Kidney (tissue), 22 donors: ENCODE measurements at places on chromosomes 2 and 18. TPM values are rescaled to one million over a fixed set of nuclear protein-coding genes. Genes with fewer than 3 reads are reported as not detected.

GRCh38 chr18:12837747-12838146, 46.3 kb downstream of the PTPN2 start:
- no peak for DNase-seq

- peak; percentile 97 for DNase-seq
Observed at GRCh38 chr2:108377815-108378630, at the start of gene SULT1C4. Gene SULT1C4 (plus strand): TSS chr2:108377954. CDS start chr2:108378338, 384 bp downstream.

DNA sequence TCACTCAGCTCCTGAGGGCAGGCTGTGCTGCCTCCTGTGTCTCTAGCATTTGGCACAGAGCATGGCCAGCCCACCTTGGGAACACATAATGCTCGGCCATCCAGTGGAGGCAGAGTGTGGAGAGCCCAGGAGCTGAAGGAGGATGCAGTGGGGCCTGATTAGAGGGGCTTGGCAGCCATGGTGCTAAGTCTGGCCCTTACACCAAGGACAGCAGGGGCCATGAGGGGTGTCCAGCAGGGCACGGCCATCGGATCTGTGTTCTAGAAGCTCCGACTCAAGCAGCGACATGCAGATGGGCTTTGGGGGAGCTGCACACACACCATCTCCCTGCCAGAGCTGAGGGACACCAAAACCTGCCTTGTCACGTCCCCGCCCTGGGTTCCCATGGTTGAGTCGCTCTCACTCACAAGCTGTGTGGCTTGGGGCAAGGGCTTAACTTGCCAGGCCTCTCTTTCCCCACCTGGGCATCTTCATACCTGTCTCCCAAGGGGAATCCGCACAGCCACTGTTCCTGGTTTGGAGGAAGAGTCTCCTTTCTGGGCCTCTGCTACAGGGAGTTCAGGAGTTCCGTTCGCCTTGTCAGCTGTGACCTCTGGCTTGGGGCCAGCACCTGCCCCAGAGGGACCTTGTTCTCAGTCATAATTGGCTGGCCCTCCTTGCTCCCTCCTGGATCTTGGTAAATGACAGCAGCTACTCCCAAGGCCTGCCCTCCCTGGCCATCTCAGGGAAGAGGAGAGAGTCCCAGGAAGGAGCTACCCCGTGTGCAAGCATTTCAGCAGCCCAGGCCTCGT, 1.3 kb upstream of the TOGARAM2 start:
- DNase-seq: no peak

DNA sequence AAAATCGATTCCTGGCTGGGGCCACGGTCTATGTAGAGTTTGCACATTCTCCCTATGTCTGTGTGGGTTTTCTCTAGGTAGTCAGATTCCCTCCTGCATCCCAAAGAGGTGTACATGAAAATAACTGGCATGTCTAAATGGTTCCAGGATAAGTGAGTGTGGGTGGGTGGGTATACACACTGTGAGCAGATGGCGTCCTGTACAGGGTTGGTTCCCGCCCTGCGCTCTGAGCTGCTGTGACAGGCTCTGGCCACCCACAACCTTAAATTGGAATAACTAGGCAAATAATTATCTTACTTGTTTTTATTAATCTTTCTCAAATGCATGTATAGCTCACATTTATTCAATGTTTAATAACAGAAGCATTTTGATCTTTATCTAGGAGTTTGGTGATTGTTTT, 16.3 kb downstream of the THOC1 start:
- no peak for DNase-seq

- DNase-seq: no peak
Observed at GRCh38 chr2:7724336-7724735, 807.1 kb downstream of the RNF144A start.

DNA sequence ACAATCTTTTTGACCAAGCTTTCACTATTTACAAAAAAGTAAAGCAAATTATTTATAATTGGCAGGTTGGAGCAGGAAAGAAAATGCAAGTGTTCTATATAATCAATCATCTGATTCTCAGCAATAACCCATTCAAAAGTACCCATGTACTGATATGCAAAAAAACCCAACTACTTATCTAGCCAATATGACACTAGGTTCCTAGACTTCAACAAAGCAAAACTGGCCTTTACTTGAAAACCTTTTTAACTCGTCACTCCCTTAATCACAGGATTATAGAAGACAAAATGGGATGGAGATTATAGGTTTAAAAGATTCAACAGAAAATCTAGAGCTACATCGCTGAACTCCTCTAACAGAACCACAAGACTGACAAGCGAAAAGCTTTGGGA, 3.6 kb downstream of the TLK1 start:
- no peak for DNase-seq

LYPD6B gene
- 9.4 TPM for total RNA-seq

GREB1 gene
- total RNA-seq: 0.98 TPM

ZNF2 gene
- total RNA-seq: 5.2 TPM

SERPINB3 gene
- total RNA-seq: not detected
